Gastroesophageal sphincter (tissue), 4 donors: ENCODE measurements at places on chromosomes 6 and 20. TPM values are rescaled to one million over a fixed set of nuclear protein-coding genes. Genes with fewer than 3 reads are reported as not detected.

DNA sequence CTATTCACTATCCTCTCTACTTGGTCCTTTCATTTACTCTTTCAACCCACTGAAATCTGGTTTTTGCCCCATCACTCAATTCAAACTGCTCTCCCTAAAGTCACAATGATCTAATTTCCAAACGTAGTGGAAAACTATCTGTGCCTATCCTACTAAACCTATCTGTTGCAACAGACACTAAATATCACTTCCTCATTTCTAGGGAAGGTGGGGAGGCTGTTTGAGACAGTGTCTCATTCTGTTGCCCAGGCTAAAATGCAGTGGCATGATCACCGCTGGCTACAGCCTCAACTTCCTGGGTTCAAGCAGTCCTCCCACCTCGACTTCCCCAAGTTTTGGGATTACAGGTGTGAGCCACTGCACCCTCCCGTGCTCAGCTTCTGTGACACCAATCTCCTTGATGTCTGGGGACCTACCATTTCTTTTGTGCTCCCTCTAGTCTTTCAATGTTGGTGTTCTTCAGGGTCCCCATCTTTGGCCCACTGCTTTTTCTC is 8.8 kb downstream of the RANBP9 start:
- H3K27me3 ChIP-seq, result no peaks in the 10 kb centered on the region
- no peak overlapping the region for H3K27ac ChIP-seq
- no peaks in the 10 kb centered on the region for H3K36me3 ChIP-seq
- H3K4me1 ChIP-seq, result no peaks in the 10 kb centered on the region

DNA sequence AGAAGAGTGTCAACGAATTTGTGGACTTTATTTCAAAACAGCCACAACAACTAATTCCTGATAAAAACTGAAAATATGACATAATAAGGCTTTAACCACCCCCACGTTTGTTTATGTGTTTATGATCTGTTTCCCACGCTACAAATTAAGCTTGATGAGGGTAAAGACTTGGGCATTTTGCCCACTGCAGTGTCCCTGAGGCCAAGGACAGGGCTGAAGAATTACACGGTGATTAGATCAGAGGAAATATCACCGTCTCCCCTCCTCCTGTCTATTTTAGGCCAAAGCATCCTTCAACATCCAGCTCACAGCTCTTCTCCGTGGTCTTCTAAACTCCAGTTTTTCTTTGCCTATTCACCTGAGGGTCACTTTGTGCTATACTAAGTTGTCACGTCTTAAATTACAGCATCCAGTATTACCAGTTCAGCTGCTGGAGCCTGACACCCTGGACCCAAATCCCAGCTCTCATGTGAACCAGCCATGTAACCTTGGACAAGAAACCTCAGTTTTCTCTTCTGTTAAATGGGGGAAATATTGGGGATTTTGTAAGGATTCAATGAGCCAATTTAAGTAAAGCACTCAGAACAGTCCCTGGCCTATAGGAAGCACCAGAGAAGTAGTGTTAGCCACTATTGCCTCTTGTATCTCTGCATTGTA is 15.2 kb upstream of the ARFGEF2 start:
- no peak overlapping the region for H3K27ac ChIP-seq
- no peak overlapping the region for H3K4me3 ChIP-seq
- no peak for ATAC-seq
- peaks cover 3% of the 10 kb centered on the region for H3K27me3 ChIP-seq

- H3K27ac ChIP-seq, result no peak overlapping the region
- no peaks in the 10 kb centered on the region for H3K36me3 ChIP-seq
- H3K4me1 ChIP-seq, result no peaks in the 10 kb centered on the region
- H3K4me3 ChIP-seq, result no peak overlapping the region
Measured at GRCh38 chr20:750801-751200, 17.5 kb downstream of the SLC52A3 start.

- no peaks in the 10 kb centered on the region for H3K36me3 ChIP-seq
- no peak for ATAC-seq
- no peak overlapping the region for H3K27ac ChIP-seq
- no peak overlapping the region for H3K4me3 ChIP-seq
- H3K4me1 ChIP-seq, result no peaks in the 10 kb centered on the region
- no peaks in the 10 kb centered on the region for H3K27me3 ChIP-seq
Measured at GRCh38 chr6:43856005-43856765, 86.2 kb downstream of the VEGFA start.

Gene PPP1R16B
- total RNA-seq, result 5.4 TPM
